ENCODE measurements at places on chromosomes 13 and 19.
A peak's percentile ranks its signal among the peaks of the same experiment; 100 is the strongest.

GRCh38 chr19:13712767-13713201, 51.5 kb upstream of the MRI1 start:
- DNase-seq, result no peak

DNA sequence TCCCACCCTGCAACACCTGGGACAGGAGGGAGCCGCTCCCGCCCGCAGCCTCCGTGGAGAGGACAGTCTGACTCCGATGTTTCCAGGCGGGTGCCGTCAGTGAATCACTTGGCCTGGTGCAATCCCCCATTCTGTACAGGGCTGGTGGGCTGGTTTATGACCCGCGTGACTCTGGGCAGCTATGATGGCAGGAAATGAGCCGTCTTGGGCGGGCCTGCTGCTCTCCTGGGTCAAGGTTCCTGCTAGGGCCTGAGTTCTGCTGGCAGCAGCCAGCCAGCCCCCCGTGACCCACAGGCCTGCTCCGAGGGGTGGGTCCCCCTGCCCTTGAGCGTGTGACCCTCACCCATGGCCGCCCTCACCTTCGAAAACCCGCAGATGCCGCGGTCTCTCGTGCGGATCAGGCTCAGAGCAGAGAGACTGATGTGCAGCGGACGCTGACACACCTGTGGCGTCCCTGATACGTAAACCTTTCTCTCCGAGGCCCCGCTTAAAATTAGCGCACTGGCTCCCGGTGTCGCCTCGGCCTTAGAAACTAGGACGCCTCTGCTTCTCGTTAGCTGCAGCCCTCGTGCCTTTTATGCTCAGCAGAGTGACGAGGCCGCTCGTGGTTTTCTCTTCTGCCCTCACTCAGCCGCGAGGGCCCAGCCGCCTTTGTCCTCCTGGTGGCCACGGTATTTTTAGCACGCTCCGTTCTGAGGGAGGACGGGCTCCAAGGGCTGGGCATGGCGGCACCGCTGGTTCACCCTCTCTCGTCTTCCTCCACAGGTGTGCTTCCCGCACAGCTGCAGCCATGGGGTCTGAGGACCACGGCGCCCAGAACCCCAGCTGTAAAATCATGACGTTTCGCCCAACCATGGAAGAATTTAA, 63.4 kb downstream of the KDM4B start:
- DNase-seq, result no peak

DNA sequence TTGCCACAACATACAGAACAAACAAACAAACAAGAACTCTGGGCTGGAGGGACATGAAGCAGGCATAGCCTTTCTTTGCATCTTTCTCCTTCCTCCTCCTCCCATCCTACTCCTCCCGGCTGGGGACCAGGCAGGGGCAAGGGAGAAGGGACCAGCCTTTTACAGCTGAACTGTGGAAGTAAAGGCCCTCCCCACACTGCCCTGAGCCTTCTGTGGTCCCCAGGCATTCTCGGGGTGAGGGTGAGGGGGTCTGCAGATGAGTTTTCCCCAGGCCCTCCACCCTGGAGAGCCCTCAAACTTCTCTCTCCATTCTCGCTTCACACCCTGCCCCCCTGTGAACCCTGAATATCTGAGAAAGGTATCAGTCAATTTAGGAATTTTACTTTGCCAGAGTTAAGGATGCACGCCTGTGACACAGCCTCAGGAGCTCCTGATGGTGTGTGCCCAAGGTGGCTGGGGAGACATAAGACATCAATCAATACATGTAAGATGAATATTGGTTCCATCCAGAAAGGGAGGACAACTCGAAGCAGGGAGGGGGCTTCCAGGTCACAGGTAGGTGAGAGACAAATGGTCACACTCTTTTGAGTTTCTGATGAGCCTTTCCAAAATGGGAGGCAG, 170.9 kb downstream of the COL4A1 start:
- no peak for DNase-seq

GRCh38 chr13:54312885-54313284, 1284.3 kb downstream of the OLFM4 start:
- no peak for DNase-seq

DNA sequence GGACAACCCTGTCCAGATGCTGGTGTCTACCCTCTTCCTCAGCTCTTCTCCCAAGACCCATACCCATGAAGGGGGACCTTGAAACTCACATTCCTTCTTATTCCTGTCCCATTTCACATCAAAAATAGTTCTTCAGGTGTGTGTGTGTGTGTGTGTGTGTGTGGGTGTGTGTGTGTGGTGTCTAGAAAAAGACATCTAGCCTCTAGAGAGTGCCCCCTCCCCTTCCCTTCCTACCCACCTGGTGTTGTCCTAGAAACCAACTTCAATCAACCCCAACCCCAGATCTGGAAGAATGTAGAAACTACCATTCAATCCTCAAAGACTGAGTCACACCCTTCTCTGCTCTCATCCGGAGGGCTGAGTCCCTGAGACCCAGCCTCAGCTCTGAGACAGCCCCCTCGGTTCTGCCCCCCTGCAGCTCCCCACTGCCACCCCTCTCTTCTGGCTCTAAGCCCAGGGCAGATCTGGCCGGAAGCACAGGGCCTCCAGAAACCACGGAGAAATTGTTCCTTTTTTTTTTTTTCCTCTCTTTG, 3.5 kb downstream of the KCNN4 start:
- DNase-seq, result peak; percentile 71

- no peak for DNase-seq
These were observed 1168.4 kb downstream of the SLITRK1 start for GRCh38 chr13:82713687-82714405.

DNA sequence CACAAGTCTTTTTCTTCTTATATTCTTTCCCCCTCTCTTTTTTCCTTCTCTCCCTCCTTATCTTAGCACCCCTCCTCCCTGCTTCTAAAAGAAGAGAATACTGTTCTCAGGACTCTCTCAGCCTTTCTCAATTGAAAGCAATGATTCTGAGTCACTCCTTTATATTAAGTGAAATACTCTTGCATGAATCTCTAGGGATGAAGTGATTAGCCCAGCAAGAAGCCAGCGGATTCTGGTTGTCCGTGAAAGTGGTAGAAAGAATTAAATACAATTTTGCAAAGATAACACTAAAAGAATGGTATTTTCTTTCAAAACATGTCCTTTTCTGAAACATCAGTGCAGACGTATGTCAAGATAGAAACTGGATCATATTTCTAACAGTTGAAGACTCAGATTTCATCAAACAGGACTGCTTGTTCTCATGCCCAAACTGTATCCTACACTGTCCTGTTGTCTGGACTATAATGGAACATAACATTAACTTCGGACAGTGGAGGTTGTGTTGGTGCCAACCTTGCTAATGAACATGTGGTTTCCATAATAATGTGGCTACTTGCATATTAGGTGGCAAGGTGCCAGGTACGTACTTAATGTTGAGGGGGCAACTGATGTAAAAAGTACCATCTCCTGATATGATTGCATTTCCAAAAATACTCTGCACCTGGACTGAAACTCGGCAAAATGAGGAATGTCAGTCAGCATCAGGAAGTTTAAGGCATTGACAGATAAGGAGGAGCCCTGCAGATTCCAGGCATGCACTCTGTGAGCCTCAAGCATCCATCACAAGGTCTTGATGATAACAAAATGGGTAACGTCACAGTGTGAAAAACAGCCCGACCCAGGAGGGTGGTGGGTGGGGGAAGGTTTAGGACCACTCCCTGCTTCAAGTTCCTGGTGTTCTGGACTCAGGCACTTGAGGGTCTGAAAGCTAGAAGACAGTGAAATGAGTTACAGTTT, 357.2 kb downstream of the DLEU7 start:
- peak; percentile 20 for DNase-seq

GRCh38 chr19:1533510-1534150, 9.8 kb downstream of the PLK5 start:
- DNase-seq, result peak; percentile 55

DNA sequence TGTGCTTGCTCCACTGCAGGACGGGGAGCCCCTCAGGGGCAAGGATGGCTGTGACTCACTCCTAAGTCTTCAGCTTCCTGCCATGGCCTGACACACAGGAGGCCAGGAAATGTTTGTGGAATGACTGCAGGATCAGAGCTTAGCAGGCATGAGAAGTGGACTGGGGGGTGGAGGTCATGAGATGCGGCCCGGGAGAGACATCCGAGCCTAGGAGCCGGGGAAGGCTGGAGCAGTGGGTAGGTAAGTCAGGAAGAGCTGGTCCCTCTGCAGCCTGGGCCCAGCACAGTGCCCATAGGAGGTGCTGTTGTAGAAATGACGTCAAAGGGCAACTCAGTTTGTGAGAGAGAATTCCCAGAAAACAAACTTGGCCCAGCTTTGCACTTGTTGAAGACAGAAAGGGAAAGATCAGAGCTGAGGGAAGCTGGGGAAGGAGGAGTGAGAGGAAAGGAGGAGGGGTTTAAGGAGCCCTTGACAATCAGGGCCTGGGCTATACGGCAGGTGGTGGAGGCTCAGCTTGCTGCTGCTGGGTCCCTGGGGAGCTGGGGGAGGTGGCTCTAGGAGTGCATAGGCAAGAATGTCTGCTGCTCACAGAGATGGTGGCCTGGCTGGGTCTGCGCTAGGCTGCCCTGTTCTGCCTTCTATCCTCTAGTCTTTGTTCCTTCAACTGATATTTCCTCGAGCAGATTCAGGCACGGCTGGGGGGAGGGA, 18.5 kb downstream of the POU2F2 start:
- peak; percentile 81 for DNase-seq

- DNase-seq, result peak; percentile 61
These were observed 3.4 kb upstream of the UBE2L5 start for GRCh38 chr13:30418717-30419459.

- peak; percentile 94 for DNase-seq
These were observed 68.9 kb downstream of the FREM2 start for GRCh38 chr13:38755793-38756192.

DNA sequence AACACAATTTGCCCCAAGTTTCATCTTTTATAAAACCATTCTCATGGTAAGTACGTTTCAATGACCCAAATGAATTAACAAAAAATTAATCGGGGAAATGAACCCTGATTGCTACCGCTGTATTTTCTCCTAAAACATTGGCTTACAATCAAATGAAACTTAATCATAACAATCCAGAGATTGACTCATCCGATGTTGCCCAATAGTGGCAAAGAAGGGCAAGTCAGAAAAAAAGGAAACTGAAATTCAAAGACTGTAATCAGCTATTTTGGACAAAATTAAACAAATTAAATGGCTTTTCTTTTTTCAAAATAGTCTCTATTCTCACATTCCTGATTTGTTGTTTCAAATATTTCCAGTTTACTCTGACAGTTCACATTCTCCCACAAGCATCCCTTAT, 3.9 kb upstream of the ACOD1 start:
- no peak for DNase-seq

DNA sequence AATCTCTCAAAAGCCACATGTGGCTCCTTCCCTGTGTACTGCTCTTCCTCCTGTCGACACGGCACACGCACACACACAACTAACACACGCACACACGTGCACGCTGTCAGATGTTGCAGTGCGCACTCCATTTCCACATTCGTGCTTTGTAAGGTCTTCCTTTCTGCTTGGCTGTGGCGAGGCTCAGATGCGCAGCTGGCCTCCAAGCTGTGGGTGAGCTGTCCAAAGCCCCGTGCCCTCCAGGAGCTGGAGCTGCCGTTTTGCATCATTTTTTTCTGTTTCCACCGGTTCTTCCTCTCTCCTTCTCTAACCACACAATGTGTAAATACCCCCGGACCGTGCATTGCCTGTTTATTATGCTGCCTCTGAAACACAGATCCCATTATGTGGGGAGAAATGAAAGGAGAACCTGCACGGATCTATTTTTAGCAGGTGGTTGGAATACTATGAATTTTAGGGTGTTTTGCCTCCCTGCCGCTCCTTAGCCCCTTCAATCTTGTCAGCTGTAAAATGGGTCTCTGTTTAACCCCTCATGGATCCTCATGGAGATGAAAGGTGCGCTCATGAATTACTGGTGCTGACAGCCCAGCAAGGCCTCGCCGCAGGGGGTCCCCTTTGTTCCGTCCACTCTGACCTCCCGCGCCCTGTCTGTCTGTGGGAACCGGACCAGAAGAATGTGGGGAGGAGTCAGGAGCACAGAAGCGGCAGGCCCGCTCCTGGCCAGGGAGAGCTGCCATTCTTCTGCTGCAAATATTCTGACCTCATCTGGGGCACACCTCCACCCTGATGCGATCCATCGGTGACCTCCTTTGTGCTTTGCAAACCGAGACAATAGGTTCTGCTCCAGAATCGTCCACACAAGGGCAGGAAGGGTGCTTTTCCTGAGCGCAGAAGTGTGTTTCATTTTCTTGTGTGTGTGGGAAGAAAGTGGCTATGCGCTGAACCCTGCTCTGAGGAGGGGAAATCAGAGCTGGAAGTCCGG, 137.7 kb downstream of the SOX1 start:
- DNase-seq, result no peak

DNA sequence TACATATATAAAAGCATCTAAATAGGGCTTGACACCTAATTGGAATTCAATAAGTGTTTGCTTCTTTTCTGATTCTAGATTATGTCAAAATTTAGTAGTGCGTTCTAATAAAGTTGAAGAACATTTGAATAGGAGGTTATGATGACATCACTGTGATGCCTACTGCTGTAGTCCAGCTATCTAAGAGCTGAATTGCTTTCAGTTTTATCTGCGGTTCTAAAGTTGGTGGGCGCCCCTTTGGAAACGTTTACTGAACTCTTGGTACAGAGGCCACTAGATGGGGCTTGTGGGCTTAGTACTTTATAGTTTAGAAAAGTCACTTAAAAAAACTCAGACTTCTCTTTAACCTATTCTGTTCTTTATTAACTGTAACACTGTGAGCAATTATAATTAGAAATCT, 776.9 kb downstream of the GPC5 start:
- DNase-seq, result peak; percentile 79

- peak; percentile 74 for DNase-seq
These were observed 235.9 kb downstream of the NHLRC3 start for GRCh38 chr13:39273953-39274738.

GRCh38 chr13:24097064-24097463, 63.5 kb upstream of the SPATA13 start:
- no peak for DNase-seq

DNA sequence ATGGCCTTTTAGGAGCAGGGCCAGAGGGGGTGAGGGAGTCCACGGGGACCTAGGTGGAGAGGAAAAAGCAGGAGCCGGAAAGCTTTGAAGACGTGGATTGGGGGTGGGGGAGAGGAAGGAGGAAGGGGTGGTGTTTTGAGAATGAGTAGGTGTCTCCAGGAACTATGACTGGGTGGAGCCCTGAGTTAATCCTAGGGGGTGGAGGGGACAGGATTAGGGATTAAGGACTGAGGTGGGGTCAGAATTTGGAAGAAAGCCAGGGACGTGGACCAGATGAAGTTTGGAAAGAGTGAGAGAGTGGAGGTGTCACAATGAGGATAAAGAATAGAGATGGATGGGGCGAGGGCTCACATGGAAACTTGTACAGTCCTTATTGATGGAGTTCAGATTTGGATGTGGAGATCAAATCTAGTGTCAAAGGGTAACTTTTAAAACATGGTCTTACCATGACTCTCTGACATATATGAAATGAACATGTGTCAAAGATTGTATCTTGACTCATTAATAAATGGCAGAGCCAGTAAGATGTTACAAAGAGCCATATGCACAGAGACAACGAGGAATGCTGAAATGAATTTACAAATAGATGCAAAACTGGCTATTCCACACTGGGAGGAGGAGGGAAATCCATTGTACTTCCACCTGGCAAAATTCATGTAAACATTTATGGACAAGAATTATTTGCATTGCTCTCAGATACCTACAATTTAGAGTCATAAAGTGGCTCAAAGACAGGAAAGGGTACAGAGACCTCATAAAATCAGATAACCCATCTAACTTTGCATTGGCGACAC, 1.7 kb upstream of the KLK13 start:
- DNase-seq, result no peak

- no peak for DNase-seq
These were observed 26.8 kb downstream of the ZNF350 start for GRCh38 chr19:51959791-51960190.

GRCh38 chr13:94063096-94063495, 416.4 kb downstream of the DCT start:
- no peak for DNase-seq

All from NCI-H69 (cell line).